Cortex of kidney (tissue), 1 donor: ENCODE measurements at places on chromosomes 4 and X.

GRCh38 chrX:21747558-21747957 lies 10.4 kb downstream of the SMPX start:
- no peak for DNase-seq

DNA sequence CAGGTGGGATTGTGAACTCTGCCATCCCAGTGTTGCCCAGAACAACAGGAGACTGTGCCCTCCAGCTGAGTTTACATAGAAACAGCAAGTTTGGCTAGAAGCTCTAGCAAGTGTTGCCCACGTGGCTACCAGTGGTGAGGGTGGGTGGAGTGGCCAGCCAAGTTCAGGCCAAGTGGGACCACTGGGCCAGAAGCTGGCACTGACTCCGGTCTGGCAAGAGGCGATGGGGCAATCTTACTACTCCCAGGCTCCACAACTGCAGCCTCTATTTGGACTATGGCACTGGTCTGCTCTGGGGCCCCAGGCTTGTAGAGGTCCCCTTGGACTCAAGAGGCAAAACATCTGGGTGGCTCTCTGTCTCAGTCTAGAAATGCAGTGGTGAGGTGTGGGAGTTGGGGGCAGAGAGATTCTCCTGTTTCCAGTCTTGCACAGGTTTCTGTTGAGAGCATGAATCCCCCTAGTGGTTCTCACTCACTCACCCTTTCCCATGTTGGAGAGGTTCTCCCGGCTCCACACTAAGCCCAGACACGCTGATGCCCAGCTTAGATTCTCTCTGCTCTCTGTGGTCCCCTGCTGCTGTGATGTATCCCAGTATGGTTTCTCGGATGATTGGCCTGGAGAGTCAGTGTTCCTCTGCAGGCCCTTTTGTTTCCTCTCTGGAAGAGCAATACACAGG lies 615.3 kb downstream of the PDHA2 start:
- DNase-seq = no peak

GRCh38 chrX:50963842-50964241 lies 53.3 kb downstream of the BMP15 start:
- DNase-seq = no peak

DNA sequence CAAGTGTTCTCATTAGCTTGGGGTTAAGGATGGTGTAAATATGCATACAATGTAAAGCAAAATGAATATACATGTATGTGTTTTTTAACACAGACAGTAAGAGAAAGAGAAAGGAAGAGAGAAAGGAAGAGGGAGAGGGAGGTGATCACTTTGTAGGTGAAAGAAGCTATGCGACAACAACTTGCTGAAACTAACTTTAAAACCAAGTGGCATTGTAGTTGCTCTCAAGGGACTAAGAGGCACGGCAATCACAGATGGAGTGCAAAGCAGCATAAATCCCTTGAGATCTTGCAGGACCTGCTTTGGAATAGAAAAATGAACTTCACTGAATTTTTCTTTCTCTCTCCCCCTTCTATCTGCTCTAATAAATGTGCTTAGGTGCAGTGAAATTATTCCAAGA lies 1665.0 kb upstream of the TENM3 start:
- no peak for DNase-seq

DNA sequence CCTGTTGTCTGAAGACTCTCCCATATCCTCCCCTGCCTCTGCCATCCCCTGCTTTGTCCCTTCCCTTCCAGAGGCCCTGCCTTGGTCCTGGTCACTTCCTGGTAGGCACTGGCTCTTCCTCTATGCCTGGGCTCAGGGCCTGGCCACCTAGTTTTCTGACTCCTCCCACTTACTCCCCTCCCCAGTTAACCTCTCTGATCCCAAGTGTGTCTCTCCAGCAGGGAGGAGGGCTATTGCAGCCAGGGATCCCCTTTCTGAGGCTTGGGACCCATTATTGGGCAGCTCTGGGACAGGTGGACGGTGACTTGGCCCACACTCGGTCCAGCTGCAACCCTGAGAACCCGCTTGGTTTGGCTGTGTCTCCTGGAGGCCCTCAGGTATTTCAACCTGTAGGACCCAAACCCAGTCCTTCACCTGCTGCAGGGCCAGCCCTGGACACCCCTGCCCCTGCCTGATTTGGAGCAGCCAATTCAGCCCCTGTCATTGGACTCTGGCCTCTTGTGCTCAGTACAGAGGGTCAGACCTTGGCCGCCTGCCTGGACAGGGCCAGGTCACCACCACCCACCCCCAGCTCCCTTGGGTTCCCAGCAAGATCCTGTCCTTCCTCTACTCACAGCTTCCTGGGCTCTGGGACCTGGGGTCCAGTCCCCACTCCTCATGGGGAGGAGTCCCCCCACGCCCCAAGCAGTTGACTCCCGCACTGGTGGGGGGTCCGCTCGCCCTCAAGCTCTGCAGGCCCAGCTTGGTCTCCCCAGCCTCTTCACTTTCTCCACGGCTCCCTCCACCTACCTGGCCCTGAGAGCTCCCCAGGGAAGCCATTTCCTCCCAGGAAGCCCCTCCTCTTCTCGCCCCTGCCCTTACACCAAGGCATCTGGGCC lies 1.1 kb upstream of the SH3BP2 start:
- no peak for DNase-seq

- DNase-seq = no peak
These were observed 102.6 kb upstream of the PRKX start for GRCh38 chrX:3815896-3816664.

DNA sequence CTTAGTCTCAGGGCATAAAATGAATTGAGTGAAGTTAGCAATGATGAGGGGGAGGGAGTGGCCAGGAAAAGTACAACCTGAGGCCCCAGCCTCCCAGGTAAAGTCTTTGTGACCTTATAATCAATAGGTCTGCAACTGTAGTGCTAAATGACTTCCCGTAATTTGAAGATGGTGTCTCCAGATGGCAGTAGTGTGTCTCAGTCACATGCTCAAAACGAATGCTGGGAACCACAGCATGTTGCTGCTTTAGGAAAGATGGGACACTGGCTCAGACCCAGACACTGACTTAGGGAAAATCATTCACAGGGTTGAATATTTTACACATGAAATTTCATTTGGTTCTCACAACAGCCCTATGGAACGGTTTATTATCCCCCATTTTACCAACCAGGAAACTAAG lies 10.3 kb downstream of the SRPX2 start:
- DNase-seq = no peak

DNA sequence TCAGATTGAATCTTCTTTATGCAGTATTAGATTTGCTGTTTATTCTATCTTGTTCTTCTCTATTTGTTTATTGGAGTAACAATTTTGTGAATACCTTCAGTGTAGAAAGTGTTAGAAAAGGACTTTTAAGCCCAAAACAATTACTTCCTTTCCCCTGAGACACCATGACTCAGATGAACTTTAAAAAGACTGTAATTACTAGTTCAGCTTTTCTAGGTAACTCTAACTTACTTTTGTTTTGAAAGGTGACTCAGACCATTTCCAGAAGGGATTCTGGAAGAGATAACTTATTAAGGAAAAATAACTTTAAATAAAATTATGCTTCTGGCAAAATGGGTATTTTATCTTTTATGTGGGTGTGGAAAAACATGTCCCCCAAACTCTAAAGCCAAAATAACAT lies 561.5 kb upstream of the PCDH10 start:
- DNase-seq = no peak

DNA sequence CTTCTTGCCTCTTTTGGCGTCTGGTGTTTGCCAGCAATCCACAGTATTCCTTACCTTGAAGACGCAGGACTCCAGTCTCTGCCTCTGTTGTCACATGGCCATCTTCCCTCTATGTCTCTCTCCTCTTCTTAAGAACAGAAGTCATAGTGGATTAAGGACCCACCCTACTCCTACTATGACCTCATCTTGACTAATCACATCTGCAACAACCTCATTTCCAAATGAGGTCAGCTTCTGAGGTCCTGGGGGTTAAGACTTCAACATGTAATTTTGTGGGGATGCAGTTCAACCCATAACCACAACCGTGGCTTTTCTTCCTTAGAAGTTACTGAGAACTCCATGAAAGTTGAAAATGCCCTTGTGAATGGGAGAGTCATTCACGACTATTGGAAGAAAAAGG lies 23.3 kb downstream of the TLR8 start:
- no peak for DNase-seq

DNA sequence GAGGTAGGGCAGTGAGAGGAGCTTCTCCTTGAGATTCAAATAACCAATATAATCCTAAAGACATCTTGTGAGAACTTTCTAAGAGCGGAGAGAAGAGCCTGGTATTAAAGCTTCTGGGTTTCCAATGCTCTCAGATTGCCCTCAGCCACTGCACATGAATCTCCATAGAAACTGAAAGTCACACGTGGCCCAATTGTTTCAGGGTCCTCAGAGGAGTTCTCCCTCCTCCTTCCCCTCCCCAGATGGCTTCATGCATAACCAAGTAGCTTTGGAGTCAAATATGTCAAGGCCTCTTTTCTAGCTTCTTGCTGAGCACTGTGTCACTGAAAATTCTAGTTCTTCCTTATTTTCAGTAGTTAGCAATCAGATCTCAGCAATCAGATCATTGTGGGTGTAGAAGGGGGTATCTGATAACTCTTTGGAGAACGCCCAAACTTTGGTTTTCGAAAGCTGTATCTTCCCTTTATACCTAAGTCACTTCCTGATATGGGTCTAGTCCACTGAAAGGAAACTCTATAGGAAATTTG lies 2.2 kb downstream of the BTK start:
- no peak for DNase-seq

GRCh38 chr4:170091069-170091696 lies 1.4 kb upstream of the AADAT start:
- no peak for DNase-seq

DNA sequence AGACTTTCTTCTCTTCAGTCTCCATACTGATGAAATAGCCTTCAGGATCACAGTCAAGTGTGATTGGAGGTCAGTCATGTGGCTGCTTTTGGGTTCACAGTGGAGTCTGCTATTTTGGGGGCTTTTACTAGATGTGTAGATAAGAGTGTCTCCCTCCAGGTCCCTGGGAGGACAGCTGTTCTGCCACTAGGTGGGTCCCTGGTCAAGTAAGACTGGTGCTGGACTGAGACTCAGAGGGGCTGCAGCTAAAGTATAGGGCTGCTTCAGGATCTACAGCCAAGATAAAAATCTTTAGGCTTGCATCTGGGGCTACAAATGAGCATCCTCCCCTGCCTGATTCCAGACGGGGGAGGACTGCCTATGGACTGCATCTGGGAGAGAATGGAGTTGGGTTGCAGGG lies 200.7 kb upstream of the ANKRD50 start:
- DNase-seq = no peak

DNA sequence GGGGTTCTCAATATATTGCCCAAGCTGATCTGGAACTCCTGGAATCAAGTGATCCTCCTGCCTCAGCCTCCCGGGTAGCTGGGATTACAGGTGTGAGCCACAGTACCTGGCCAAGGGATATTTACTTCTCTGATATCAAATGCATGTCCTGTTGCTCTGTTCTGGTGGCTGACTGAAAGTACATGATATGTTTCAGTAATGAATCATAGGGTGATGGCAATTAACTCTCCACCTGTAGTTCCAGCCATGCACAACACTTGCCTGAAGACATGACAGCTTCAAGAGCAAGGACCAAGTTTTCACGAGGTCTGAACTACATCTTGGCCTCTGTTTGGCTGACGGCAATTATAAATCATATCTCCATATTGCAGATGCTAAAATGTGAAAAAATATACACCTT lies 9.1 kb downstream of the ZCCHC4 start:
- no peak for DNase-seq

DNA sequence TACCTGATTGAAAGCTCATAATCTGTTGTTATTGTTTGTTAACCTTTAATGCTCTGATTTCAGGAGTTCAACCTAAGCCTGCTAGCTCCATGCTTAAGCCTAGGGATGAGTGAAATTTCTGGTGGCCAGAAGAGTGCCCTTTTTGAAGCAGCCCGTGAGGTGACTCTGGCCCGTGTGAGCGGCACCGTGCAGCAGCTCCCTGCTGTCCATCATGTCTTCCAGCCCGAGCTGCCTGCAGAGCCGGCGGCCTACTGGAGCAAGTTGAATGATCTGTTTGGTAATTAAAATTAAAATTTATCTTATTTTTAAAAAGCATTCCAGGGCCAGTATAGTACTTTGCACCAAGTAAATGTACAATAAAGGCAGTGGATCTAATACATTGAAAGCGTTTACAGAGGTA lies 37.1 kb upstream of the MSANTD1 start:
- DNase-seq = no peak

DNA sequence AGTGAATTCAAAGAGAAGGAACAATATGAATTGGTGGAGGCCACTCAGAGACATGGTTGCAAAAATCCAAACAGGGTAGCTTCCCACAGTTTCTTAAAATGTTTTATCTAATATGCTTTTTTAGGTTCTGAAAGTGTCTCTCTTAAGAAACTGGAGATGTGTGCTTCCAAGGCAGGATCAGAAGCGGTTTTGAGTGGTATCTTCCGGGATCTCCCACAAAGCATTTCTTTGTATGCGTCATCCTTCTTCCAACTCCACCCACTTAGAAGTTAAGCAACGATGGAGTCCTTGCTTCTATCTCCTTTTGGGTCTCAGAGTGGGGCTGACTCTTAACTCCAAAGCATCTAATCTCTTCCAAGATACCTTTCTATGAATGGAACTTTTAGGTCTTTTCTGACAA lies 196.7 kb downstream of the MID1 start:
- no peak for DNase-seq

DNA sequence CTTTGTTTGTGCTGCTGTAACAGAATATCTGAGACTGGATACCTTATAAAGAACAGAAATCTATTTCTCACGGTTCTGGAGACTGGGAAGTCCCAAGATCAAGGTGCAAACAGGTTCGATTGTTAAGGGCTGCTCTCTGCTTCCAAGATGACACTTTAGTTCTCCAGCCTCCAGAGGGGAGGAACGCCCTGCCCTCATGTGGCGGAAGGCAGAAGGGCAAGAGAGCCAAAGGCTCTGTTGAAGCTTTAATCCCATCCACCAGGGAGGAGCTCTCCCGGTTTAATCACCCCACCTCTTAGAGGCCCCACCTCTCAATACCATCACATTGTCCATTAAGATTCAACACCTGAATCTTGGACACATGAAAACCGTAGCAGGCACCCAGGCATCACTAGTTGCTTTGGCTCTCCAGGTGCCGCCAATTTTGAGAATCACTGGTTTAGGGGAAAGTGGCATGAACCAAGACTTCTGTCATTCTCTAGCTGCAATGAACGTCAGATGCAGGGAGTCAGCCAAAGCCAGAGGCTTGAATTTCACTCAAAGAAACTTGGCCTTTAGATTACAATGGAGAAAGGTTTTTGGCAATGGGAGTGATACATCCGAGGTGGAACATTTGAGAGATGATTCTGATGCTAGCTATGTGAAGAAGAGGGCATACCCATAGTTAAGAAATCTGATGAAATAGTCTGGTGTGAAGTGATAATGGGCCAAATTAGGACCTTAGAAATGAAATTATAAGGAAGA lies 15.7 kb downstream of the FHL1 start:
- no peak for DNase-seq

- no peak for DNase-seq
These were observed 32.5 kb downstream of the MEPE start for GRCh38 chr4:87865288-87865687.

- DNase-seq = no peak
These were observed 23.9 kb downstream of the PRDM8 start for GRCh38 chr4:80221161-80221560.

DNA sequence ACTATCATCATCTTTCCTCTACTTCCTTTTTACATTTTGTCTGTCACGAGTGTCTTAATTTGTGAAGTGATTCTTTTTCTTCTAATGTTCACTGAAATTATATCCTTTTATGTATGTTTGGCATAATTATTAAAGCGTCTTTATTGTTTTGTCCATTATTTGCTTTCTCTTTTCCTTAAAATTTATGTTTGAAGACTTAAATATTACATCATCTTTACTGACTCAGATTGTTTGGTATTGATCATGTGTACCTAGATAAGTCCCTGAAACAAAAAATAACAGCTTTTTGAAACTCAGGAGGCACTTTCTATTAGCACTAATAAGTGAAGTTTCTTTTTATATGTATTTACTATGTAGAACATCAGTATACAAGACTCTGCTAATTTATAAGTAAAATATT lies 120.1 kb downstream of the RAP1GDS1 start:
- DNase-seq = no peak
